ENCODE measurements at places on chromosomes 1 and 21. TPM values are rescaled to one million over a fixed set of nuclear protein-coding genes. Genes with fewer than 3 reads are reported as not detected.

- H3K36me3 ChIP-seq: no peaks in the 10 kb centered on the region
- H3K27me3 ChIP-seq: no peaks in the 10 kb centered on the region
- no peak overlapping the region for H3K4me3 ChIP-seq
- H3K4me1 ChIP-seq: peaks cover 17% of the 10 kb centered on the region
- DNase-seq: no peak
- H3K27ac ChIP-seq: peak overlapping the region; percentile 56
Measured at GRCh38 chr1:93811326-93812065, 67.5 kb downstream of the DNTTIP2 start.

DNA sequence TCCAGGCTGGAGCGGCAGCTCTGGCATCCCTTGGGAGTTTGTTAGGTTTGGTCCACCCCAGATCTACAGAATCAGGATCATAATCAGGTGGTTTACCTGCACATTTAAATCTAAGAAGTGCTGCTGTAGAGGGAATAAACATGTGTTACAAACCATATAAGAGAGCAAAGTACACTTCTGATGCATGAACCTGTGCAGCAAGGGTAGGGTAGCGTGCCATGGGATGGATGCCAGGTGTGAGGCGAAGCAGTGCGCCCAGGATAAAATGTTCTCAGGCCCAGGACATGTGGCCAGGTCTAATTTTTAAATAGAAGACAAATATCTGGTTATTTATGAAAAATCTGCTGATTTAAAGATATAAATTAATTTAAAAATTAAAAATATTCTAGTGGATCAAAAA, 308.8 kb upstream of the USP24 start:
- no peaks in the 10 kb centered on the region for H3K36me3 ChIP-seq
- no peaks in the 10 kb centered on the region for H3K27me3 ChIP-seq
- H3K4me1 ChIP-seq: peaks cover 19% of the 10 kb centered on the region

DNA sequence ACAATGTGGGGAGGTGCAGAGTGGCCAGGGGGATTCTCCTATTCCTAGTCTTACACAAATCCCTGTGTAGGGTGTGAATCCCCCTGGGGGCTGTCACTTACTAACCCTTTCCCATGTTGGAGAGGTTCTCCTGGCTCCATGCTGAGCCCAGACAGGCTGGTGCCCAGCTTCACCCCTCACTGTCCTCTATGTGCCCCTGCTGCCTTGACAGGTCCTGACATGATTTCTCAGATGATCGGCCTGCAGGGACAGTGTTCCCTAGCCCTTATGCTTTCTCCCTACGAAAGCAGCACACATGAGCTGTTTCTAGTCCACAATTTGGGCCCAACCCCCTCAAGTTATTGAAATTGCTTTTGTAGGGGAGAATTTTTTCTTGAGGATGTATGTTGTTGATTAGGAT, 68.9 kb upstream of the FAM78B start:
- no peak overlapping the region for H3K4me3 ChIP-seq
- H3K27me3 ChIP-seq: no peaks in the 10 kb centered on the region
- no peak for DNase-seq
- no peaks in the 10 kb centered on the region for H3K4me1 ChIP-seq
- no peak overlapping the region for H3K27ac ChIP-seq

DNA sequence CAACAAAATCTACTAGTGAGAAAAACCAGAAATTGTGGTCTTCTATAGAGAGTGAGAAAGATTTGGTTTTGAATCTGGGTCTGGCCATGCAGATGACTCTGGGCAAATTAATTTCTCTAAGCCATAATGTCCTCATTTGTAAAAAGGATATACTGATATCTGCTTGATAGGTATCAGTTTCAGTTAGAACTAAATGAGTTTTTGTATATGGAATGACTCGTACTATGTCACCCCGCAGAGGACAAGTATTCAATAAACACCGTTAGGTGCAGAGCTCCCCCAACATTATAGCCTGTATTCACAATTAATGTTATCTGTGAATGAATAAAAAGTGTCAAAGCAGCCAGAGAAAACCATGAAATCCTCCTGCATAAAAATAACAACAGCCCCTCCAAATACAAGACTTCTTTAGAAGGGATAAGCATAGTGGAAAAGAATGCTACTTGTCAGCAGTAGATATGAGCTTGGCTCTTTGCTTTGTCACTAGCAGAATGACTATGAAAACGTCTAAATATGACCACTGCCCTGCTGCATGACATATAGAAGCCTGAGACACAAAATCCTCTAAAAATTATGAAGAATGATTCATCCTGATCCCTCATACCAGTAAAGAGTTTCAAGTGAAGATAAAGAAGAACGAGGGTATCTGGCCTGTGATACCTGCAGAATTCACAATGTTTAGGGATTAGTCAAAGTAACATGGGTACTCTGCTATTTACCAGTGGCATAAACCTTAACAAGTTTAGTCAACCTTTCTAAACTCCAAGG, 17.8 kb downstream of the SCAF4 start:
- no peaks in the 10 kb centered on the region for H3K27me3 ChIP-seq
- no peak overlapping the region for H3K27ac ChIP-seq
- H3K4me3 ChIP-seq: no peak overlapping the region
- DNase-seq: no peak

GNG12 gene
- 47.8 TPM for total RNA-seq

ATP1A1 gene
- total RNA-seq: 88.6 TPM

CAPN9 gene
- total RNA-seq: not detected

EPHA10 gene
- total RNA-seq: 0.83 TPM

Measured in sigmoid colon (tissue), 7 donors.